Activated CD8-positive, alpha-beta T cell treated with anti-CD3 and anti-CD28 coated beads for 36 hours (primary cell): ENCODE measurements at places on chromosomes 1 and 21. TPM values are rescaled to one million over a fixed set of nuclear protein-coding genes. Genes with fewer than 3 reads are reported as not detected.

DNA sequence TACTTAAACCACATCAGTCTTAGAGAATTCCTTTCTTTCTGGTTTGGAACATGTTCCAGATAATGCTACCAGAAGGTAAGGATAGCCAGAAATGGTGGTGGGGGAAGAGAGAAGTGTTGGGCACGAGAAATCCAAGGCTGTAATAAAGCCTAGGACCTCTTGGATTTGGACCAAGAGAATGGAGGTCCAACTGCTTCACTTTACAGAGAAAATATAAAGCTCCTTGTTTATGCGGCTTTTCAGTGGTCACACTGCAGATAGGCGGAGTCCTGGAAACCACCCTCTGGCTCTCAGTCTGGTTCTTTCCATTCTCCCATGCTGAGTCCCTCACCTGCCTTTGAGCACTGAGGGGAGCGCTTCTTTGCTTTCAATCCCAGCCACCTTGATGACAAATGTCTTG is 87.8 kb downstream of the ADCY10 start:
- H3K4me1 ChIP-seq = no peaks in the 10 kb centered on the region
- no peaks in the 10 kb centered on the region for H3K36me3 ChIP-seq
- H3K27ac ChIP-seq = no peak overlapping the region

DNA sequence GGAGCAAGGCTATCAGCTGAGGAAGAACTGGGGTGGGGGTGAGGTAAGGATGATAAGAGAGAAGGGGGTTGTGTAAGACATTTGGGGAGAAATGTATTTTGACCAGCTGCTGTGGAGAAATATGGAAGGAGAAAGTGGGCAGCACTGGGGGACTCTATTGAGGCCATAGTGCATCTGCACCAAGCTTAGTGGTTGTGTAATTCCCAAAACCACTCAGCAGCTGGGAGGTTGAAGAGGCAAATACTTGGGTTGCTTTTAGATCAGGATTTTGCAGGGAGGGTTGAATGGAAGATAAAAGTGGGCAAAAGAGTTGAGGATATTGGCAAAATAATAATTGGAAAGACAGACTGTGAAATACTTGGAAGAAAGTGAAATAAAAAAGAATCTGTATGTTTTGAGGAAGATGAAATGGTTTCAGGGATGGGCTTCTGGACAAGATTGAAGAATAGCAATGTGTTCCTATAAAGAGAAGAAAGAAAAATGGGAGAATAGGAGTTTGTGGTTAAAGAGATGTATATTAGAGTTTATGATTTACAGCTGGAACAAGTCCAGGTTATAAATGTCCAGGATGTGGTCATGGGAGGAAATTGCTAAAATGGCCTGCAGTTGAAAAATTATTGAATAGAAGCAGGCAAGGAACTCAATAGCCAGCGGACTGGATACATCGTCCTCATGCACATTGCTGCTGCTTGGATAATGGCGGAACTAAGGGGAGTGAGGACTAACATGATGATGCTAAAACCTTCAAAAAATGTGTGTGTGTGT is 162.7 kb downstream of the DNM3 start:
- H3K4me1 ChIP-seq = no peaks in the 10 kb centered on the region
- no peak overlapping the region for H3K4me3 ChIP-seq
- H3K27me3 ChIP-seq = no peaks in the 10 kb centered on the region
- DNase-seq = no peak
- no peak overlapping the region for H3K27ac ChIP-seq

- H3K36me3 ChIP-seq = no peaks in the 10 kb centered on the region
- no peaks in the 10 kb centered on the region for H3K4me1 ChIP-seq
- H3K27me3 ChIP-seq = peaks cover 9% of the 10 kb centered on the region
- no peak overlapping the region for H3K4me3 ChIP-seq
- no peak overlapping the region for H3K27ac ChIP-seq
Observed at GRCh38 chr1:182984621-182985020, 31.7 kb upstream of the SHCBP1L start.

DNA sequence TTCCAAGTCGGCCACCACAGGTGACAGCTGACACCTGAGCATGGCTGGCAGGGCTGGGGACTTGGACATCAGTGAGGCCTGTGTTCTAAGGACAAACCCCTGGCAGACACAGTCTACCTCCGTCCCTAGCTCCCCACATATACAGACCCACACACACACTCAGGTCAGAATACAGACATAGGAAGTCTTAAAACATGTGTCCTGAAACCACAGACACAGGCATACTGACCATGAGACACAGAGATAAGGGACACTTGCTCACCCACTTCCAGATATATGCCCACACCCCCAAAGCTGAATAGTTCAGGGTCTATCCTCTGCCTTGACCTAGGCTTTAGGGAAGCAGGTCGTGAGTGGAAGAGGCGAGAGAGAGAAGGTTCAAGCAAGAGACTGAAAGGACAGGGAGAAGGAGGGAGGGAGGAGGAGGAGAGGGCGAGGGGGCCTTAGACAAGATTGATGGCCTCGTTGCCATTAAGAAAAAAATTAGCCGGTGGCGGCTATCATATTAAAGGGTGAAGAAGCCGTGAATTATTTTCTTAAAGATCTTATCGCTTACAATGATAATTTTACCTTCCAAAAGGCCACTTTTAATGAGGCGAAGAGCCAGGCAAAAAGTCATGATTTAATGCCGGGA is 49.9 kb downstream of the TMEM53 start:
- H3K36me3 ChIP-seq = no peaks in the 10 kb centered on the region
- DNase-seq = no peak

DNA sequence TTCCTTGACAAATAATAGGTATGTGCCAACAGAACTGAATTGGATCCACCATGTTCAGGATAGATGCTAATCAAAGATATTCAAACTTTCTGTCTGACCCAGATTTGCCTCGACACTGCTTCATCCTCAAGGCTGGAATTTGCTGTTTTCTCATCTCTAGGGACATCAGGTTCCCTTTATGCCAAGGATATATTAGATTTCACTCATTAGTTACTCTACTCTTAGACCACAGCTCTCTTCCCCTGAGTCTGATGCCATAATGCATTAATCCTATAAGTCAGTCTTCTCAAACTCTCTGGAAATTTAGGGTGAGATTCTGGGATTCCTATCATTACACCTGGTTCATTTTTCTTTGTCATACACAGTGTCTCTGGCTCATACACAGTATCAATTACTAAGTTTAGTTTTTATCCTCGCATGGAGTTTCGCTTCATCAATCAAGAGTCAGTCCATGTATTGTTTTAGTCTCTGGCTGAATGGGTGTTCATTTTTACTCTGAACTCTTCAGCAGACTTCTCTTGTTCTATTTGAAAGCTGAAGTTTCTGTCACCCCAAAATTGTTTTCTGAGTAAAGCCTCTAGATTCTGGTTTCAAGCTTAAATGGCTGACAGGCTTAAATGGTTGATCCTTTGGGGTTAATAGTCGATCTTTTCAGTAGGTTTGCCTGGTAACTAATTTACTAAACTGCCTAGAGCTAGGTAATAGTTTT is 9.3 kb upstream of the DCAF6 start:
- H3K4me3 ChIP-seq = no peak overlapping the region
- H3K27me3 ChIP-seq = no peaks in the 10 kb centered on the region
- H3K27ac ChIP-seq = no peak overlapping the region

- peaks cover 10% of the 10 kb centered on the region for H3K36me3 ChIP-seq
- H3K4me3 ChIP-seq = no peak overlapping the region
- H3K27ac ChIP-seq = no peak overlapping the region
- peaks cover 21% of the 10 kb centered on the region for H3K4me1 ChIP-seq
Observed at GRCh38 chr1:180286417-180286816, 56.4 kb downstream of the LHX4 start.

GRCh38 chr1:8891401-8891800 is 12.9 kb upstream of the ENO1 start:
- no peak overlapping the region for H3K27ac ChIP-seq
- H3K36me3 ChIP-seq = no peaks in the 10 kb centered on the region
- H3K4me3 ChIP-seq = no peak overlapping the region
- peaks cover 6% of the 10 kb centered on the region for H3K4me1 ChIP-seq

GRCh38 chr1:177984136-177984525 is 14.3 kb upstream of the SEC16B start:
- no peak for DNase-seq
- no peak overlapping the region for H3K4me3 ChIP-seq
- H3K27ac ChIP-seq = no peak overlapping the region
- no peaks in the 10 kb centered on the region for H3K27me3 ChIP-seq
- no peaks in the 10 kb centered on the region for H3K4me1 ChIP-seq
- H3K36me3 ChIP-seq = no peaks in the 10 kb centered on the region

DNA sequence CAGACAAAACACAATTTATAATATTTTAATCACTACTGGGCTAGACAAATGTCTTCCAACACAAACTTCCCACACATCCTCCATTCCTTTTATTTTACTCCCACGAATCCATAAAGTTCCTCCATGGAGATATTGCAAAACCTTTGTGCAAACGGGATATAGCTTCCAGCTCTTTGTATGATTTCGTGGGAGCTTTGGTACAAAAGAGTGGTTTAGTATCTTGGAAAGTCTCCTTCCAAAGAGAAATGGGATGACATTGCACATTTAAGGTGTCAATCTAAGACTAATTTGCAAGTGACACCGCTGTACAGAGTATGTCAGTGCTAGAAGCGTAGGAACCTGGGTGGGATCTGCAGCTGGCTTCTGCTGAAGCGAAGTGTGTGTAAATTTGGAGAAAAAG is 455.2 kb upstream of the RUNX1 start:
- no peak for DNase-seq
- H3K27ac ChIP-seq = peak overlapping the region; percentile 74
- H3K36me3 ChIP-seq = no peaks in the 10 kb centered on the region
- no peaks in the 10 kb centered on the region for H3K27me3 ChIP-seq

DNA sequence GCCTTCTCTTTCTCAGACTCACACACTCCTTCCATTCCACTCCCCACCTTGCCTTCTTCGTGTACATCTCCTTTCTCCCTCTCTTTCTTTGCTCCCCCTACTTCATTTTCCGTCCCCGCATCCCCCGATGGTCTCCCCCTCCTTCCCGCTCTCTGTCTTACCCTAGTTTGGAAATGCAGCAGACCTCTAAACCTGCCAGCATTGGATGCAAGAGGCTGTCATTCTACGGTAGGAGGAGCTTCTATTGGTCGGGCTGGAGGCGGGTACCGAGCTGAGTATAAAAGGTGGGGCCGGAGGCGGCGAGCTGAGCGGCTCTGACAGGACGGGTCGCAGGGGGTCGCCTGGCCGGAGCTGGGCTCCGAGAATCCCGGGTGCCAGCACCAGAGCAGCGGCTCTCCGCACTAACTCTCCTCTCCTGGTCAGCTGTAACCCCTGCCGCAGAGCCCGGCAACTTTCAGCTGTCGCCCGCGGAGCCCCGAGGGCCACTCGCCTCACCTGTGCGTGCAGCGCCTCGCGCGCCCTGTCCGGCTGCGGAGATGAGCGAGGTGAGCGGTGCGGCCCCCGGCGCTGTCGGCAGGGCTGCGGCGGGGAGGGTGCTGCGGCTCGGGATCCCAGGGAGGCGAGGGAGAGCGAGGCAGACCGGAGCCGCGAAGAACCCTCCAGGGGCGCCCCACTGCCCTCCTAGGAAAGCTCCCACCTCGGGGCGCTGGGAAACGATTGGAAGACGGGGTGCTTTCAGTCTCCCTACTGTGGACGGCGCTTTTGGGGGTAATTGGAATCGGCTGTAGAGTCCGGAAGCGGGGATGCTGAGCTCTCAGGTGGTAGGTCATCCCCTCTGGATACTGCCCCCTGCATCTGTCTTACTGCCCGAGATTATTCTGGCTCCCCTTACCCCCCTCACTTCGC is at the start of gene PCP4L1:
Gene PCP4L1, plus strand, starts transcription at position 307 of the 906 bp plus-strand sequence. Its CDS starts 230 bp downstream, at position 537.
- peak within 1 kb of the TSS; percentile 34 for H3K4me3 ChIP-seq
- DNase-seq = peak; percentile 58
- peaks cover 48% of the 10 kb centered on the region for H3K27me3 ChIP-seq
- peaks cover 14% of the 10 kb centered on the region for H3K36me3 ChIP-seq

GRCh38 chr21:24424776-24425175 is 1182.5 kb downstream of the MRPL39 start:
- peaks cover 2% of the 10 kb centered on the region for H3K36me3 ChIP-seq
- peaks cover 5% of the 10 kb centered on the region for H3K4me1 ChIP-seq
- no peak for DNase-seq
- no peak overlapping the region for H3K4me3 ChIP-seq
- no peaks in the 10 kb centered on the region for H3K27me3 ChIP-seq

DNA sequence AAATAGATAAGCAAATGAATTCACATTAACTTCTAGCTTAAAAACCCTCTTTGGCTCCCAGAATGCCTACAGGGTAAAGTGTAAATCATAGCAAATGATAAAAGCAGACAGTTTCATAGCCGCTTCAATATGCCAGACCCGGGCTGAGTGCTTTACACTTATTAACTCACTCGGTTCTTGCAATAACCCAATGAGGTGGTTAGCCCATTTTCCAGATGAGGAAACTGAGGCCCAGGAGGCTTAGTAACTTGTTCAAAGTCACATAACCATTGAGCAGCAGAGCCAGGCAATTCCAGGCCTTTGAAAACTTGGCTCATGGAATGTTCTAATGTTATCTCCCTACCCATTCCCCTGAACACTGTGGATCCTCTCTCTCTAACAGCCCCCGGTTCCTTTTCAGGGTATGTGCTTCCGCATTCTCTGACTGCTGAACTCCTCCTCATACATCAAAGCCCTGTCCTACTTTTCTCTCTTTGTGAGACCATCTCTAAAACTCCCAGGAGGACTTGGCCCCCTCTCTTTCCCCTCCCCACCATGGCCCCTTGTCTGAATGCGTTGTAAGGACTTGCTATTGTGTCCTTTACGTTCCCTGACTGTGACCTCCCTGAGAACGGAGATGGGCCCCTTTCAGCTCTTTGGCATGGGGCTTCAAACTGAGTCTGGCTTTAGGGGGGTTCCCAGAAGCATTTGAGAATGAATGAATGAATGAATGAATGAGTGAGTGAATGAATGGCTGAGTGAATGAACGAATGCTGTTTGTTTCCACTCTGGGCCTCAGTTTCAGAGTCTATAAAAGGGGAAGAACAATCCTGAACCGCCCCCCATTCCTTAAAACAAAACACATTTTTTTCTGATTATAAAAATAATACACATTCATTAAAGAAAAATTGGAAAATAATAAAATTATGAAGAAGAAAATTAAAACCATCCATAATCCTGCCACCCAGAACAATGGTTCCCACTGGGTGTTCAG is 15.6 kb upstream of the RUNX3 start:
- H3K4me3 ChIP-seq = no peak overlapping the region
- DNase-seq = no peak
- peak overlapping the region; percentile 59 for H3K27ac ChIP-seq
- H3K36me3 ChIP-seq = peaks cover 78% of the 10 kb centered on the region

GRCh38 chr1:159185121-159185520 is 13.7 kb downstream of the CADM3 start:
- no peaks in the 10 kb centered on the region for H3K36me3 ChIP-seq
- no peak for DNase-seq
- peaks cover 59% of the 10 kb centered on the region for H3K27me3 ChIP-seq
- H3K4me3 ChIP-seq = no peak overlapping the region

- H3K27ac ChIP-seq = no peak overlapping the region
- H3K4me3 ChIP-seq = no peak overlapping the region
- no peaks in the 10 kb centered on the region for H3K4me1 ChIP-seq
- H3K27me3 ChIP-seq = no peaks in the 10 kb centered on the region
Observed at GRCh38 chr1:81221564-81221963, 579.2 kb upstream of the ADGRL2 start.

The KLHDC9 gene
- total RNA-seq = not detected

The CCDC185 gene
- not detected for total RNA-seq

The LIN28A gene
- not detected for total RNA-seq

The FBLIM1 gene
- total RNA-seq = not detected
